Activated T-helper 9 cell treated with anti-CD3 and anti-CD28 coated beads, Interleukin-2, amount 50 U/mL, for 16 hours (primary cell): ENCODE measurements at places on chromosomes 2 and 18.

GRCh38 chr2:126876631-126877030 lies 22.1 kb upstream of the TEX51 start:
- no peak for DNase-seq

GRCh38 chr18:76581261-76581660 lies 86.2 kb upstream of the ZNF516 start:
- DNase-seq = no peak

- no peak for DNase-seq
These were observed 130.4 kb downstream of the TTC27 start for GRCh38 chr2:32758232-32758631.

DNA sequence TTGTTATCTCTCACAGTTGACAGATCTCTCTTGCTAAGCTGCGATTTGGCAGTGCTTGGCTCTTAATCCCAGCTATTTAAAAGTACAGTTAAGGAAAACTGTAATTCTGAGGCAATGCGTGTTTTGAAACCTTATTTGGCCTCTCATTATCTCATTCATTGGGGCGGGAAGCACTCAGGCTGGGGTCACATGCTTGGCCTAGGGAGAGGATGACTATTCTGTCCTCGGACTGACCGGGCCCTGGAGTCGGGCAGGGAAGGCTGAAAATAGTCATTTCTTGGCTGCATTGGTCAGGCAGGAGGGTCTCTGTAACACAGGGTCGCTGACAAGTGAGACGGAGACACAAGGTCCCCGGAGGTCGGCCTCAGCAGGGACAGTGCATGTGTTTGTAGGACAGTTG lies 20.2 kb upstream of the EMILIN2 start:
- DNase-seq = no peak

DNA sequence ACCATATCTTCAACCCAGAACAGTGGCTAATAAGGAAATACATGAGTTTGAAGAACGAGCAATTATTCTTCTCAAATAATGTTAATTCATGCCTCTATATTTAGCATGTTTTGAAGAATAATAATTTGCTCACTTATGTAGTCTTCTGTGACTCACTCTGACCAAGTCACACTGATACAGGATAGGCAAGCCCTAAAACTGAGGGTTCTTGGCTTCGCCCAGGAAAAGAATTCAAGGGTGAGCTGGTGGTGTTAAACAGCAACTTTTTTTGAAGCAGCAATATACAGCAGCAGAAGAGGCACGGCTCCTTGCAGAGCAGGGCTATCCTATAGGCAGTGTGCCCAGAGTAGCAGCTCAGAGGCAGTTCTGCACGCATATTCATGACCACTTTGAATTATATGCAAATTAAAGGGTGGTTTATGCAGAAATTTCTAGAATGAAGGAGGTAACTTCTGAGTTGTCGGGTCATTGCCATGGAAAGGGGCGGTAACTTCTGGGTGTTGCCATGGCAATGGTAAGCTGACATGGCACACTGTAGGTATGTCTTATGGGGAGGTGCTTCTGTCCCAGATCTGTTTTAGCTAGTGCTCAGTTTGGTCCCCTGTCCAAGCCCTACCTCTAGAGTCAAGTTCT lies 200.6 kb downstream of the RND3 start:
- DNase-seq = no peak

GRCh38 chr2:26575836-26576564 lies 65.2 kb downstream of the CIB4 start:
- no peak for DNase-seq

- DNase-seq = no peak
These were observed 38.8 kb upstream of the ERMN start for GRCh38 chr2:157364257-157364974.

DNA sequence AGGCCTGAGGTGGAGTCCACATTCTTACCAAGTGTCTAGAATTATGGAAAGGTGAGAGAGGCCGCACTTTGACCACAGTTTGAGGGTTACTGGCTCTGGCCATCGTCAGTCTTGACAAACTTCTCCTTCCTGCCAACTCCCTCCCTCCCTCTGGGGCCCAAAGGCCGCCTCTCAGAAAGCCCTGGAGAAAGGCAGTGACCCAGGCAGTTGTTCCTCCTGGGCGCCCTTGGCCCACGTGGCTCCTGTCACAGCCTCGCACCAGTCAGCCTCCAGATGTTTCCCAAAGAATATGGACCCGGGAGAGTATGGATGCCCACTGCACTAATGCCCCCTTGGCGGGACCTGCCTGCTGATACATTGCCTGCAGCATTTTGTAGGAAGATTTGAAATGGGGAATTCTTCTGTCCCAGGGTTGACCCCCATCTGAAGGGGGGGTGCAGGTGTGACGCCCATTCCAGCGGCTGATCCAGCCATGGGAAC lies 61.7 kb downstream of the ASB1 start:
- no peak for DNase-seq

DNA sequence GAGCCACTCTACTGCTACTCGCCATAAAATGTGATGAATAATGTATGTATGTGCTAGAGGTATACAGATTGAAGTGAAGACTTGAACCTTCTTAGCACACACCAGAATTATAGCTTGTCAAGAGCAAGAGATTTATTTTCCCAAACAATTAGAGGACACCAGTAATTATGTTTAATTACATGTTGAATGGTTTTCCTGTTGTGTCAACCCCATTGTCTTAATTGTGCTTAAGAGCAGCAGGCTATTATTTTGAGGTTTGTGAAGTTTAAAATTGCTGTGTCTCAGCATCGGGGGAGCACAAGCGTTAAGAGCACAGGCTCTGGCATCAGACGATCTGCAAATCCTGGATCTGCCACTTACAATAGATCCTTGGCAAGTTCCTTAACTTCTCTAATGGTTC lies 29.0 kb downstream of the KIF5C start:
- DNase-seq = no peak

DNA sequence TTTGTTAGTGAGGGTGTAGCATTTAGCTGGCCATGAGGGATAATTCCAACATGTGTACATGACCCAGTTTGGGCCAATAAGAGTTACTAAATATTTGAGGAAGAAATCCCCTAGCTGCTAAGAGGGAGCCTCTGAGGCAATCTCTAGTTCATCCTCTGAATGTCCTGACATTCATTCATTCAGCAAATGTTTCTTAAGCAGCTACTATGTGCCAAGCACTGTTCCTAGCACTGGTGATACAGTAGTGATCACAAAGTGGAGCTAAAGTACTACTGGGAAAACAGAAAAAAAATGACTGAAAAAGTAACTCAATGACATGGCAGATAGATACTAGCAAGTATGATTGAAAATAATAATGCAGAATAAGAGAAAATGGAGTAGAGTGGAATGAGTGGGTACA lies 79.8 kb upstream of the PID1 start:
- no peak for DNase-seq

- no peak for DNase-seq
These were observed 128.6 kb downstream of the BIRC6 start for GRCh38 chr2:32485399-32485798.

- no peak for DNase-seq
These were observed 134.7 kb upstream of the DNAJC10 start for GRCh38 chr2:182581196-182581935.

DNA sequence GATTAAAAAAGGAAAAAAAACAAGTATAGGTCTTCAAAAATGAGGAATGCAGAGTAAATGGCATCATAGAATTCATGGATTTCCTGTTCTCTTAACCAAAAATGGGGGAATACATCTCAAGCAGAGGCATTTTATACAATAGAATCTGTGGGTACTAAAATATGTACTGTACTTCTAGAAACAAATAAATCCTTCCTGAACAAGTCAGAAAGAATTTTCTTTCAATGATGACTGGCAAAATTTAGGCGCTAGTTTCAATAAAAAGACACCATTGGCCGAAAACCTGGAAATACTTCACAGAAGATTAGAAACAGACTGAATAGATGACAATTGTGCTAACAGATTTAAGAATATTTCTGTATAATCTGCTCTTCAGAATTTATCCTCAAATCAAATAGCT lies 15.1 kb downstream of the TRAK2 start:
- no peak for DNase-seq

GRCh38 chr2:238406221-238406997 lies 20.3 kb upstream of the ASB1 start:
- no peak for DNase-seq

GRCh38 chr18:33836564-33836963 lies 258.5 kb downstream of the ASXL3 start:
- no peak for DNase-seq

DNA sequence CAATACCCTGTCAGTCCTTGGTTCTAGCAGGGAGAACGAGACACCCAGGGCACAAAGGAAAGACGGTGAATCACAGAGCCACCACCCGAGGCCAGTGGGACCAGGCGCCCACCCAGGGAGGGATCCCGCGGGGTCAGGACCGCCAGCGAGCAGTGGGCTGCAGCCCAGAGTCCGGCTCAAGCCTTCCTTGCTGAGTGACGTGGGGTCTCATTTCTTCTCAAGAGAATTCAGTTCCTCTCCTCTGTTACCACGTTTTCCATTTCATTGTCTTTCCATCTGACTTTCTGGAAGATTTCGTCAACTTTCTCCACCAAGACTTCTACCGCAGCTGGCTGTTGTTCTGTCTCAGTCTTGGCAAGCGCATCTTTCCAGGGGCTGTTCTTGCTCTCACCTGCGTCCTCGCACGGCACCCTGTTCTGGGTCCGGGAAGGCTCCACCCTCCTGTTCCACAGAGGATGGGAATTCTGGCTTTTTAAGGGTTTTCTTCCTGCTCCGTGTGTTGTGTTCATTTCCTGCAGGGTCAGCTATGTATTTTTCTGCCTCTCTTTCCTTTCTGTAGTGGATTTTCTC lies 248.6 kb downstream of the NDUFA10 start:
- DNase-seq = no peak

DNA sequence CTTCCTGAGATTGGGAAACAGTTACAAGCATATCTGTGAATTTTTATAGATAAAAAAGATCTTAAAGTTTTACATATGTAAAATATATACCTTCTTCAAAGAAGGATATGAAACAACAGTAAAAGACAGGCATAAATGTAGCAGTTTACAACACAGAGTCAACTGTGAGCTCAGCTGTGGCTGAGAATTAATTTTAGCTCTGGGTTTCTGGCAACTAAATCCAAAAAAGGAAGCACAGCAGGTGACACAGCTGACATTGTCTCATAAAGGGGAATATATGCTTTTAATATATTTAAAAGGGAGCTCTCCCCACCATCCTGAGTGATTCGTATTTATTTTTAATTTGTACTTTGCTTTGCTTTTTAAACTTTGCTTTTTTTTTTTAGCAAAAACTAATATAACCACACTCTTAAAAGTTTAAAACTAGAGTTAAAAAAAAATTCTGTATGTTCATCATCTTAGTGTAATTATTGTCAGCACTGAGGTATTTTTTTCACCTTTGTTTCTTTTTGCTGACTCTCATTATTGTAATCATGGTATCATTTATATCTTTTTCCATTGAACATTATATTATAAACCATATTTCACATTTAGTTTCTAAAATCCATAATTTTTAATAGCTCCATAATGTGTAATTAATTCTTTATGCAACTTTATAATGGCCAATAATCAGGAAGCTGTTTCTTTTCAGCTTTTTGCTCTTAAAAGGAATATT lies 6.7 kb downstream of the TUBB6 start:
- no peak for DNase-seq

GRCh38 chr2:11234309-11234708 lies 79.0 kb downstream of the SLC66A3 start:
- no peak for DNase-seq

DNA sequence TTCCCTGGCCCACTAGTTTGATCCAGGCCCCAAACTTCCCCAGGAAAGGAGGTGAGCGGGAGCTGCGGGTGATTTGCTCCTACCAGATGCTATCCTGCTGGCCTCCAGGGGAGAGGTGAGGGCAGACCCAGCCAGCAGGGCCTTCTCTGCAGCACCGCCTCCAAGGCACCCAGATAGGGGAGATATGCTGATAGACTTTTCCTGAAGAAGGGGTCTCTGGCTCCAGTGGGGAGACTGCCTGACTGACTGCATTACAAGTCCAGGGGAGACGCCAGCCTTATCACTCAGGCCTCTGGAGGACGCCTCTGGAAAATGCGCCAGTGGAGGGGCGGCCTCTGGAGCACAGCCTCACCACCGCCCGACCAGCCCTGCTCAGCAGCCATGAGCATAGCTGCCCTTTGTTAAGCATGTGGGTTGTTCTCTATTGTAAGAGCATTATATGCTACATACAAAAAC lies 60.6 kb upstream of the SMAD7 start:
- no peak for DNase-seq

DNA sequence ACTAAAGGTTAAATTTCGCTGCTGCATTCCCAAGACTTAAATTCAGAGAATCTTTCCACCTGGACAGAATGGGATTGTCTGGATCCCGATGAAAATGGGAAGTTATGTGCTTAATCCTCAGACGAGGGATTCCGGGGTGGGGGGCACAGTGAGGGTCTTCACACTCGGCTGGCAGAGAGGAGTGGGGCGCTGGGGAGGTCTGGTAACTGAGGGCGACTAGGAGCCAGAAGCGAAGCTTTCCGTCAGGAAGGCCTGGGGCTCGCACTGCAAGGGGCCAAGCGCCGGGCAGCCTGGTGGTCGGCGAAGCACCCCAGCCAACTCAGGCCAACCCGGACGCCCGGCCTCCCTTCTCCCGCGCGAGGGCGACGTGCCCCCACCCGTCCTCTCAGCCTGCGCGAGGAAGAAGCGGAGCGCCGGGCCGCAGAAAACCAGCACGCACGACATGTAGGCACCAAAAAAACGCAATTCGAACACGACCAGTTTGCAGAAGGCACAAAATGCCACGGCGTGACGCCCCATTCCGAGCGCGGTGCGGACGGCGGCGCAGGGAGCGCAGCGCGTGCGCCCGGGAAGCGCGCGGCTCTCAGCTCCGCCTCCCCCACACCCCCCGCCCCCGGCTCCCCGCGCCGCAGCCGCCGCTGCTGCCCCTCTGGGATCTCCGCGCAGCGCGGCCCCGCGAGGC lies 188.1 kb downstream of the ZEB2 start:
- no peak for DNase-seq

- no peak for DNase-seq
These were observed 99.4 kb upstream of the PKDCC start for GRCh38 chr2:41948397-41948763.

DNA sequence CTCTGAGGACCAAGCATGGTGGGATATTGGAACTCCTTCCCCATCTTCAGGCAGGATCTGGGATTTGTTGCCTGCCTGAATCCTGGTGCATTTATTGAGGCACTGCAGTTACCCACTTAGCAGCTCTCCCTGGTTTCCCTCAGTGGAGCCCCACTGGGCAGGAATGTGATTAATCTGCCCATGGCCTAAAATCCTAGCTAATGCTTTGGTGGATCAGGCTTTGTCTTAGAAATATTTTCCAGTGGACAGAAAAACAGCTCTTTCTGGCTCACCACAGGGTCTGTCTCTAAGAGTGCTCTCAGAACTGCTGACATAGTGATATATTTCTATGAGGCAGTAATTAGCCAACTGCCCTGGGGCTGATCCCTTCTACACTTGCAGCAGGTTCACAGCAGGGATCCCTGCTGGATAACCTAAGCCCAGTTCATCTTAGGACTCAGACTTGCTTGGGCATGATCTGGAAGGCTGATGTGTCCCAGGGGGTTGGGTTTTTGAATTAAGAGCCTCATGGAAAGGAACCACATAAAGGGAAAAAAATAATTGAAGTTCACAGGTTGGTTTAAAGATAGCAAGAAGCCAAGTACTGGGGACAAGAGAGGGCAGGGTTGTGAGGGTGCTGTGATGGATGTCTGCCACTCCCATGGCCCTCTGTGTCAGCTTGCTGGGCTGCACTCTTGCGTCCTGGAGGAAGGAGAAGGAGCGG lies 44.3 kb upstream of the ZDBF2 start:
- DNase-seq = no peak
